ENCODE measurements at places on chromosomes 12 and 14. TPM values are rescaled to one million over a fixed set of nuclear protein-coding genes. Genes with fewer than 3 reads are reported as not detected.
A peak's percentile ranks its signal among the peaks of the same experiment; 100 is the strongest.

Gene JPH4
- not detected for polyA plus RNA-seq

- peak; percentile 98 for DNase-seq
Observed at GRCh38 chr12:116426391-116427136, 132.6 kb upstream of the MAP1LC3B2 start.

Gene TMEM30B
- 0.16 TPM for polyA plus RNA-seq

Gene PLA2G1B
- polyA plus RNA-seq: not detected

Gene SERPINA10
- polyA plus RNA-seq: 0.03 TPM

GRCh38 chr12:102642199-102642598, 161.8 kb upstream of the IGF1 start:
- no peak for DNase-seq

Gene NINJ2
- 0.70 TPM for polyA plus RNA-seq

Gene SLC25A47
- polyA plus RNA-seq: not detected

Gene OGFOD2
- 18.2 TPM for polyA plus RNA-seq

DNA sequence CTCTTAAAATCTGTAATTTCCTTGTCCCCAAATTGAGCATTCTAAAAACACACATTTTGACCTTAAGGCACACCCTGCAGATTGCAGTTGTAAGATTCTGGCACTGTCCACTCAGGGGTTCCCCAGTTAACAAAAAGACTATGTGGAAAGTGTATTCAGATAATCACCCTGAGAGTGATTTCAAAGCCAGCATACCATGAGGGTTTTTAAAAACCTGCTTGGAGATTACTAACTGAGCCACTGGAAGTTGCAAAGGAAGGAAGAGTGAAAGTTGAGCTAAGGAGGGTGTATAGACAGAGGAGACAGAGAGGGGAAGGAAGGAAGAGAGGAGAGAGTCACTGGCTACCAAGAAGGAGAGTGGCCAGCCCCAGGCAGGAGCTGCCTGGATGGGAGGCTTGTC, 82.6 kb downstream of the EML1 start:
- no peak for DNase-seq

DNA sequence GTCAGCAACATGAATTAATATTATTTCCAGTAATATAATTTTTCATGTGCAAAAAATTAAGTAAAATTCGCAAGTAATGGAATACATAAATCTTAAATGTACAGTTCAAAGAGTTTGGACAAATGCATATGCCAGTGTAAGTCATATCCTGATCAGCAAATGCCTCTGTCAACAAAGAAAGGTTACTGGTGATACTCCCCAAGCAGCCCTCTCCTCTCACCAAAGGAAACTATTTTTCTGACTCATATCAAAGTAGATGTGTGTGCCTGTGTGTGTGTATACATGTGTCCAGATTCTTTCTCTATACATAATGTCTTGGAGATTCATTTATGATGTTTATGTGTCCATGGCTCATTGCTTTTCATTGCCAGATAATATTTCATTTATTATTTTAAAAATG, 1035.0 kb downstream of the SLC16A7 start:
- DNase-seq: no peak

Gene LRRIQ1
- polyA plus RNA-seq: 0.84 TPM

GRCh38 chr12:108441549-108441948, 73.5 kb upstream of the FICD start:
- DNase-seq: no peak

- no peak for DNase-seq
Observed at GRCh38 chr12:100539202-100539601, 34.3 kb upstream of the GAS2L3 start.

Gene FAIM2
- polyA plus RNA-seq: not detected

DNA sequence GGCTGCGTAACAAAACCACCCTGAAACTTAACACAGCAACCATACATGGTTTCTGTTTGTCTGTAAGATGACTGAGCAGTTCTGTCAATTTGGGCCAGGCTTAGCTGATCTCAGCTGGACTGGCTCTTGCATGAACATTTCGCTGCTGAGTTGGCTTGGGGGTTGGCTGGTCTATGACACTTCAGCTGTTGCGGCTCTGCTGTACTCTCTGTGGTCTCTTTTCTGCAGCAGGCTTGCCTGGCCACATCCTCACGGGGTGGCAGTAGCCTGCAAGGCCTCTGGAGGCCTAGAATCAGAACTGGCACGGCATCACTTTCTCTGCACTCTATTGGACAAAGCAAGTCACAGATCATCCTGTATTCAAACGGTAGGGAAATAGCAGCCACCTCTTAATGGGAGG, 216.2 kb downstream of the BCL11B start:
- DNase-seq: no peak

GRCh38 chr12:77947330-77947729, 116.6 kb downstream of the NAV3 start:
- DNase-seq: no peak

- DNase-seq: no peak
Observed at GRCh38 chr14:35438910-35439713, 34.6 kb upstream of the NFKBIA start.

DNA sequence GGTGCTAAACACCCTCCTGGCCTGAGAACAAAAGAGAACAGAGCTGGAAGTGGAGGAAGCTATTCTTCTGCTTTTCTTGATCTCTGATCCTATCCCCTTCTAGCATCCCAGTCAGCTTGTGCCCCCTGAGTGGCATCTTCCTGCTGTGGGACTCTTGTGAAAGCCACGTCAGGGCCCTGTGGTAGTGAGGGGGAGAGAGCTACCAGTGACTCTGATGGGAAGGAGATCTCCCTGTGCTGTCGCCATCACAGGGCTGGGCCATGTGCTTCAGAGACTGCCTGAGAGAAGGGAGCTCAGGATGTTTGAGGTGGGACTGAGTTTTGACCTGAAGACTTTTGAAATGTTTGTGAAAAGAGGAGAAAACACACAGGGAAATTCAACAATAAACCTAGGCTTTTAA, 107.6 kb upstream of the FUT8 start:
- DNase-seq: no peak

GRCh38 chr12:53235742-53236442, 3.9 kb upstream of the RARG start:
- no peak for DNase-seq

DNA sequence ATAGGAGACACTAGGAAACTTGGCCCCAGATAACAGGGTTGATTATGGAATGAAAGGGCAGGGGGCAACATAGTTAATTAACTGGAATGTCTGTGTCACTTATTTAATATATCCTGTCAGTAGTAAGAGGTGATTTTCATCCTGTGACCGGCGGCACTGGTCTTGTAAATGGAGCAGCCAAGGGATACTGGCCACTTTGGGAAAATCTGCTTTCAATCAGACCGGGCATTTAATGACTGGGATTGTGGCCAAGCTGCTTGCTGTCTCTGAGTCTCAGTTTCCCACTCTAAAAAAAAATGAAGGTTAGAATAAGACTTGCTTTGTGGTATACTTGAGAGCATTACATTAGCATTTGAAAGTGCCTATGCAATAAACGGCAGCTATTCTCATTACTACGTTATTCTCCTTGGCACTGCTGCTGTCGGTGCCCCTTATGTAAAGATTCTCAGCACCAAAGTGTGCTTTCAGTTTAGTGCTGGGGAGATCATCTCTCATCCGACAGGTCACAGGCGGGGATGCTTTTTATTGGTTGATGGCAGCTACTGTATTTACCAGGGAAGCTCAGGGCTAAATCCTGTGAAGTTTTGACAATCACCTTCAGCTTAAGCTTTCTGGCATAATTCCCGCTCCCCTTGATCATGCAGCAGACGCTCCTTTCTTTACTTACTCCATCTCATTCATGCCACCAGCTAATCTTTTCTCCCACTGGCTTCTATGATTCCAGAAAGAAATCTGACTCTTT, 162.1 kb downstream of the ESRRB start:
- no peak for DNase-seq

GRCh38 chr12:104586351-104586919, 129.7 kb downstream of the CHST11 start:
- DNase-seq: no peak

- DNase-seq: no peak
Observed at GRCh38 chr14:72932893-72933292, 6.6 kb downstream of the DCAF4 start.

DNA sequence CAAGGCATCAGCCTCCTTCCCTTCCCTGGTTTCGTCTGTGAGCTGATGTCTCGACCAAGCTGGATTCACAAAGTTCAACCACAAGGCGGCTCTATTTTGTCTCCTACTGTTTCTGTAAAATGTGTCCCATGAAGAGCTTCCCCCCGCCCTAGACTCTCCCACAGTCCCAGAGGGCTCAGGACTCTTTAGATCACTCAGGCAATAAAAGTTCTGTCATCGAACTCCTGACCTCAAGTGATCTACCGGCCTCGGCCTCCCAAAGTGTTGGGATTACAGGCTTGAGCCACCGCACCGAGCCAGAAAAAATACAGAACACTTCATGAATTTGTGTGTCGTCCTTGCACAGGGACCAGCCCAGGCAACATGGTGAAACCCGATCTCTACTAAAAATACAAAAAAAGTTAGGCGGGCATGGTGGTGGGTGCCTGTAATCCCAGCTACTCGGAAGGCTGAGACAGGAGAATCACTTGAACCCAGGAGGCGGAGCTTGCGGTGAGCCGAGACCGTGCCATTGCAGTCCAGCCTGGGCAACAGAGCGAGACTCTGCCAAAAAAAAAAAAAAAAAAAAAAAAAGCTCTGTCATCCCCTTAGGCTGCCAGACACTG, 149.4 kb downstream of the BCL11B start:
- no peak for DNase-seq

DNA sequence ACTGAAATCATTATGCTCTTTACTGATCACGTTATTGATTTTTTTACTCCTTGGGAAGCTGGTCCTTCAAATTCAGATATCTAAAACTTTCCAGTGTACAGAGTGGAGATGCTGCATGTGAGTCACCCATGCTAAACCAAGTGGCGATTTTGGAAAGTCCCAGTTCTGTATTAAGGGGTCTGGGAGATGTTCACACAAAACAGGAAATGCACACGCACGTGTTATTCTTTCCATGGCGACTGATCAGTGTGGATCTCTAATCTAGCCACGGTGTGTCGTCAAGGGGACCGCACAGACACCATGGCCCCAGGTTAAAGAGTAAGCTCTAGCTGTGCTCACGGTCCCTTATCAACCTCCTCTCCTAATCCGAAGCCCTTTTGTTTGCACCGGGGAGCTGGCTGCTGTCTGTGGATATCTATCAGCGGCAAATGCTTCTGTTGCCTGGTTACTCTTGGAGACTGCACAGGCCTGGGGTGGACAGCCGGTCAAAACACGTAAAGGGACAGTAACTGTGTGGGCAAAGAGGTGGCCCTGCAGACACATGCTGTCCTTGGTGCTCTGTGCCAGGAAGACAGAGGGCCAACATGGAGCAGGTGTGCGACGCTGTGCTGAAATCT, 96.6 kb downstream of the RIMBP2 start:
- no peak for DNase-seq

GRCh38 chr12:31207799-31208465, 118.0 kb downstream of the SINHCAF start:
- DNase-seq: no peak

GRCh38 chr14:80425686-80426085, 214.4 kb upstream of the DIO2 start:
- DNase-seq: peak; percentile 29

DNA sequence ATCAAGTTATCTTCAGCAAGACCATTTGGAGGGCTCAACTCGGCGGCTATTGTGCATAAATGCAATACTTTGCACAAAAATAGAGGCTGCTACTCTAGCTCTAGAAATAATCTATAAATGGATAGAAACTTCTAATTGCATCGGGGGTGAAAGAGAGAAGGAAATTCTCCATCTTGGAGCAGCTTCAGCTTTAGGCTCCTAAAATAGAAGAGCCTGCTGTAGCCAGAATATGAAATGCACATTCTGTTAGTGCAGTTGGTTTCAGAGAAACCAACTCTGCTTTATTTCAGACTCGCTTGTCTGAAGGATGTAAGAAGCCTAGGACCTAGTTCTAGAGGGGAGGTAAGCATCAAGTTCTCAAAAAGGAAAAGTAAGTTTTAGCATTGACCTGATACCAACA, 38.1 kb downstream of the SNRPF start:
- DNase-seq: no peak

Gene NEUROD4
- not detected for polyA plus RNA-seq

DNA sequence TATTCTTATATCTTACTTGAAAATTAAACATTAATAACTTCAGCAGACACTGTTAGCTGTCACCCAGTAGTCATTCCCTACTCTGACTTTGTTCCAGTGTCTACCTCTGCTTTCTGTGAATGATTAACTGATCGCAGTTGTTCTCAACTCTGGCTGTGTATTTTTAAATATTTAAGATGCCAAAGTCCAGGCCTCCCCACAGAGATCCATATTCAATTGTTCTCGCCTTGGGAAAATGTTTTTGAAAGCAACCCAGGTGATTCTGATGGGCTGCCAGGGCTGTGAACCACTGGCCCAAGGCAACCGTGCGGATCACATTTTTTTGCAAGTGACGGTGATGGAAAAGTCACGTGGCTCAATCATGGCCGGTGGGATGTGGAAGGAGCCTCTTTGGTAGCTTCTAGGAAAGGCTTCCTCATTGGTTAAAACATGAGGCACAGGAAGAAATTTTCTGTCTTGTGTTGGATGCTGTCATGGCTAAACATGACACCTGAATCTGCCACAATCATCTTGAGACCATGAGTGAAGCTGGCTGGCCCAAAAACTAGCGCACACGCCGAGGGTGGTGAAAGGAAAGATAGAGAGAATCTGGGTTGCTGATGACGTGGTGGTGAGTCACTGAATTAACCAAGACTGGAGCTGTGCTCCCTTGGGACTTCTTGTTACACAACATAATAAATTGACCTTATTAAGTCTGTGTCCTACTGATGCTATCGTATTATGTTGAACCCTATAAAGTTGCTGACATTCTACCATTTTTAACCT, 37.2 kb downstream of the RDH12 start:
- DNase-seq: peak; percentile 88

DNA sequence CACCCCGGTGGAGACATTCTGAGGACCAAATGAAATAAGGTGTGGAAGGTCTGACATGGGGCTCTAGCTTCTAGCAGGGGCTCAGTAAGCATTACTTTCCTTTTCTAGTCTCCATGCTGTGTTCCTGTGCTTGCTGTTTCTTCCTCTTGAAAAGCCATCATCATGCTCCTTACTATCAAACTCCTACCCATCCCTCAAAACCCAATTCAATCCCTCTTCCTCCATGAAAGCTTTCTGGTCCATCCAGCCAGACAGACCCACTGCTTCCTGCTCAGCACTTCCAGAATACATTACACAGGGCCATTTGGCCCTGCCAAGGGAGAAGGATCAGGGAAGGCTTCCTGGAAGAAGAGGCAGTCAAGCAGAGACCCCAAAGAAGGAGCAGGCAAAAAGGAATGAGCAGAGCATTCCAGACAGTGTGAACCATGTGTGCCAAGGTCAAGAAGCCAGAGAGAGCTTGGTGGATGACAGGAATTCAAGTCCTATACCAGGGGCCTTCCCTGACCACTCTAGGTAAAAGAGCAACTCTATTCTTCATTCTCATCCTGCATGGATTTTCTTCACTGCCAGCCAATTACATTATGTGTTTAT, 59.5 kb downstream of the NUAK1 start:
- no peak for DNase-seq

Gene ANO2
- polyA plus RNA-seq: not detected

Gene AICDA
- polyA plus RNA-seq: 0.05 TPM

Measured in A549 (cell line).